ENCODE measurements at places on chromosomes 6 and 20.

- no peak for DNase-seq
Observed at GRCh38 chr6:33838983-33839382, 35.2 kb upstream of the MLN start.

GRCh38 chr20:31566658-31567379, 38.3 kb upstream of the ID1 start:
- no peak for DNase-seq

GRCh38 chr6:11410539-11411307, 126.8 kb upstream of the TMEM170B start:
- no peak for DNase-seq

- no peak for DNase-seq
Observed at GRCh38 chr6:55957961-55958422, 82.6 kb upstream of the BMP5 start.

DNA sequence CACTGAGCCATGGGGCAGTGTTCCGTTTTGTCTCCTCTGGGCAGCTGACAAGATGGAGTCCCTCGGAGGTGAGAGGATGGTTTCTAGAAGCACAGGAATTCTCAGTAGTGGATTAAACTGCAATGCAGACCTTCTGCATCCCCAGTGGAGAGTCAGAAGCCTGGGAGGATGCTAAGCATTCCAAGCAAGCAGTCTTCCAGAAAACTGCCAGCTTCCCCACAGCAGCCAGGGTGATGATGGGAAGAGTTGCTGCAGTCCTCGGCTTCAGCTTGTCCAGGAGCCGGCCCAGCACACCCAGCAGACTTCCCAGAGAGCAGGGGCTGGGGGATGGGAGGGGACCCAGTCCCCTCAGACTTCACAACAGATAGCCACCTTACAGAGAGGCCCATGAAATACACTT, 163.6 kb downstream of the LY86 start:
- DNase-seq: no peak

GRCh38 chr6:119096721-119097565, 18.5 kb upstream of the FAM184A start:
- no peak for DNase-seq

GRCh38 chr6:162942866-162943265, 215.1 kb downstream of the PACRG start:
- DNase-seq: no peak

GRCh38 chr6:90368001-90368400, 71.4 kb upstream of the BACH2 start:
- DNase-seq: no peak

DNA sequence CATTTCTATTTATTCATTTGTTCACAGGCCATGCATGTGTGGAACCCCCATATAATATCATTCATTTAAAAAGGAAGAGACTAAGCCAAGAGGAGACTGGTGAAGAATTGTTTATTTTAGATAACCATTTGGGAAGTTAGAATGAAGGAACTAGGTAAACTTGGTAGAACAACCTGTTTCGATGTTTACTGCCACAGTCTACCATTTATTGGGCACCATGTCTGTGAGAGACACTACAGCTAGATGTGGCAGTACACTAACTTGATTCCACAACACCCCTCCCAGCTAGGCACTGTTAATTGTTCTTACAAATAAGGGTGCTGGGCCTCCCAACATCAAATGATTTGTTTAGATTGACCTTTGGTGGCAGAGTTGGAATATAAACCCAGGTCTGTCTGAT, 592.4 kb downstream of the EPM2A start:
- DNase-seq: no peak

DNA sequence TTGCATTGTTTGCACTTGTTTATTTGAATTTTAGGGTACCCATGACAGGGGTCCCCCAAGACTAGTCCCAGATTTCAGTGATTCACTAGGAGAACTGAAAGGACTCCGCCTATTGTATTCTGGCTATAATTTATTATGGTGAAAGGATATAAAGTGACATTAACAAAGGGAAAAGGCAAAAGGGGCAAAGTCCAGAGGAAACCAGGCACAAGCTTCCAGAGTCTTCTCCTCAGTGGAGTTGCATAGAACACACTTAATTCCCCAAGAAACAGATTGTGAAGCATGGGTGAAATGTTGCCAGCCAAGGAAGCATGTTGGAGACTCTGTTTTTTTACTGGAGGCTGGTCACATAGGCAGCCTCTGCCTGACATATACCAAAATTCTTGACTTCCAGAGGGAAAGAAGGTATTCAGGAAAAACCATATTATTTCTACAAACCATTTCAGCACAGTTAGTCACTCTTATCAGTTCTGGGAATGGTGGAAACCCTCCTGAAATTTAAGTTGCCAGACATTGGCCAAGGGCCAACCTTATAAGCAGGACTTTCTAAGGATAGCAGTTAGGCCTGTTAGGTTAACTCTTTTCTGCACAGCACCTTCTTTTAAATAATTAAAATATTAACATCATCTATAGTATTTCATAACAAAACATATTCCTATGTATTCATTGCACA, 71.8 kb downstream of the FIG4 start:
- no peak for DNase-seq

DNA sequence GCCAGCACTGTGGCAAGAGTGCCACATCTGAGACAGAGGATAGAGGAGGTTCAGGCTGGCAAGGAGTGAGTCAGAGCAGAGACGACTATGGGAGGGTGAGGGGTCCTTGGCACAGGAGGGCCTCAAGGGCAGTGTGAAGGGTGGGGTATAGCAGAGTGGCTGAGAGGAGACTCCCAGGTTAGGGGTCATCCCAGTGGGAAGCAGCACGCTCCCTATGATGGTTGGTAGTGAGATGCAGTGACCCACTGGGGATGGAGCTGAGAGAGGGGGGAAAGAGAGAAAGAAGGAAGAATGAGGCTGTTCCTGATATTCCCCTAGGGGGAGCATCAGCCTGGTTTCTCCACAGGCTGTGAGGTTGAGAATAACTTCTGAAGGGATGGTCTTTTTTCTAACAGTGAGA, 97.3 kb downstream of the INSM1 start:
- DNase-seq: no peak

GRCh38 chr6:106536851-106537250, 92.4 kb downstream of the RTN4IP1 start:
- no peak for DNase-seq

DNA sequence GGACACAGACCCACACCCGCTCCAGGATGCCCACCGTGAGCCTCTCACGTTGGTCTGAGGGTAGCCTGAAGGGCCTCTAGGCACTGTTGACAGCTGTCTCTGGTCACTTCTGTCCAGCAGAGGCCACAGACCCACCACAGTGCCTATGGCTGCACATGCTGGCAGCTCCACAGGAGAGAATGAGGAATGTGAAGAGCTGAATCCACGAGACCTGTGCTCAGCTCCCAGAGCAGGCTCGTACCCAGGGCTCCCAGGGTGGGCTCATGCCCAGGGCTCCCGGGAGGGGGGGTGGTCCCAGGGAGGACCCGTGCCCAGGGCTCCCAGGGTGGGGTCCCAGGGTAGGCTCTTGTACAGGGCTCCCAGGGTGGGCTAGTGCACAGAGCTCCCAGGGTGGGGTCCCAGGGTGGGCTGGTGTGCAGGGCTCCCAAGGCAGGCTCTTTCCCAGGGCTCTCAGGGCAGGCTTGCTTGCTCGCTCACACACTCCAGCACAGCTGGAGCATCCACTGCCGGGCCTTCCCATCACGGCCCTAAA, 201.0 kb downstream of the SYNDIG1 start:
- DNase-seq: no peak

DNA sequence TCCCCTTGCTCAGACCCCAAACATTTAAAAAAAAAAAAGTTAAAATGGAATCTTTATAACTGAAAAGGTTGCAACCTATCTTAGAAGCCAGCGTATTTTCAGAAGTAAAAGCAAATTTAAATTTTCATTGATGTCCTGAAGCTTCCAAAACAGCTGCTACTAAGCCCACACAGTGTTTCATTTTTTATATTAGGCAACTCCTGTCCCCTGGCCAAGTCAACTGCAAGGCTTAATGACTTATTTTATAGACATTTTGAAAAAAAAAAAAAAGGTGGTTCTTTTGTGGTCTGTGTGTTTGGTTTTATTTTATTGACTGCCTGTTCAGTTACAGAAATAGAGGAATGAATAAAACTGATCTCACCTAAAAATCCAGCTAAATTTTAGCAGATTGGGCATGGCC, 13.0 kb downstream of the CFAP61 start:
- DNase-seq: no peak

- no peak for DNase-seq
Observed at GRCh38 chr6:37168163-37168758, 1.7 kb upstream of the PIM1 start.

GRCh38 chr6:166772518-166772917, 145.5 kb upstream of the RPS6KA2 start:
- DNase-seq: no peak

GRCh38 chr6:107740496-107741190, 83.5 kb downstream of the SCML4 start:
- DNase-seq: no peak

DNA sequence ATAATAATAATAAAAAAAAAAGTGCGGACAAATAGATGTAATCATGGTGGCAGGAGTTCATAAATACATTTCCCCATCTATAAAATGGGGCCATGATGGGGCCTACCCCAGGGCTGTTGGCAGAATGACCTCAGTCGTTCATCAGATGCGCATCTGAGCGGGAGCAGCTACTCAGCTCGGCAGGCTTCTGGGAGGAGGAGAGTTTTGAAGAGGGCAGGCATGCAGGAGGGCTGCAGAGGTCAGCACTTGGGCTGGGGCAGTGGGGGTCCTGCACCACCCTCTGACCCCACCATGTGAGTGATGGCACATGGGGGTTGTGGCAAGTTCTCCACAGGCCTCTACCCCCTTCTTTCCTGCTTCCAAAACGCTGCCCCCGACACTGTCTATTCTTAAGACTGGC, 373.5 kb downstream of the ZFAND3 start:
- DNase-seq: no peak

GRCh38 chr6:116925088-116925794, 48.2 kb downstream of the RFX6 start:
- no peak for DNase-seq

DNA sequence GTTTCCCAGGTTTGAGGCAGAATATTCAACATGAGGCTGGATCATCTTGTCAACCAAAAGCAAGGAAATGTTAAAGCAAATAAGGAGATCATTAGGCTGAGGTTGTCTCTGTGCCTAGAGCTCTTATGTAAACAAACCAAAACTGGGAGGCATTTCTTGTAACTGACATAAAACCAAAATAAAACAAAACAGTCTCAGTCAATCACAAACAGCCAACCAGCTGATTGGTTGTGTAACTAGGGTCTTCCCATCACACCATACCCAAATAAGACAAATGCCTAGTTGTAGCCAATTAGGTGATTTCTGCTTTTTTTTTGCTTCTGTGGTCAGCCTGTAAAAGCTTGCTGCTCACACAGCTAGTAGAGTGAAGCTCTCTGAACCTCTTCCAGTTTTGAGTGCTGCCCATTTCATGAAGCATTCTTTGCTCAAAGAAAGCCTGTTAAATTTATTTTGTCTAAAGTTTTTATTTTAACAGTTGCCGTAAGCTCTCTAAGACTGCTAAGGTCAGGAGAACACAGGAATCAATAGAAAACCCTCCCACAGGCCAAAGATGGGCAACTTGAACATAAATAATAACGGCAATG, 8.9 kb upstream of the FITM2 start:
- no peak for DNase-seq

GRCh38 chr6:91480402-91480801, 893.5 kb upstream of the MAP3K7 start:
- DNase-seq: no peak

- DNase-seq: no peak
Observed at GRCh38 chr6:110563711-110564110, 87.3 kb upstream of the SLC22A16 start.

DNA sequence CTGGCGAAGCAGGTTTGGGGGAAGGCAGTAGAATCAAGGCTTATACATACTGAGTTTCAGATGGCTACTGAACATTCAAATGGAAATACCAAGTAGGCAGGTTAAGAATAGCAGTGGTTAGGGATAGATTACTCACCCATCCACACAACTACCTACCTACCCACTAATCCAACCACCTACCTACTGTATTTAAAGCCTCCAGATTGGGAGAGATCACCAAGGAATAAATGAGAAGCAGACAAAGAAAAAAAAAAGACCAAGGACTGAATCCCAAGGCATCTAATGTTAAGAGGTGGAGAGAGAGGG, 68.3 kb upstream of the SMIM29 start:
- DNase-seq: no peak

Measured in CD4-positive, alpha-beta T cell treated with Interleukin-4 for 1 hour (primary cell).